ENCODE measurements at places on chromosomes 1 and 21.

DNA sequence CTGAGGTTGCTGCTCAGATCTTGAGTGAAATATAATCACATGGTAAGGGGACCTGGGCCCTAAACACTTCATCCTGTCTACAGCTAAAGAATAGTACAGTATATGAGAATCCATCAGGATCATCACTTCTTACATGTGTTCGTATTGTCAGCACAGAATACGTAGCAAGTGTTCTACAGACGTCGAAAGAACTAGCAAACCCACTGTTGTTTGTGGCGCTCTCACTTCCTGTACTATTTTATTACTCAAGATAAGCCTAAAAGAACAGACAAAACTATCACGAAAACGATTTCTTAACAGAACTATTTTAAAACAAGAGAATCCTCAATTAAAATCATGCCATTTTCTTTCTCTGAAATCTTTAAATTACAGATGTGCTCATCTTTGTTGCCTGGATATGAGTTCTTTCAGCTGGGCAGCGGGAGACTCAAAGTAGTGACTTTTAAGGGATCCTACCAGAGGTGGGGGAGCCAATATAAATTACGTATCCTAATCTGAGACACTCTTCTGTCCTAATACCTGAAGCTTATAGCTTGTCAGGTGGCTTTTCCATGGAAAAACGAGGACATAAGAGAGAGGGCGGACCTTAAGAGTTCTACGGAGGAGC, 724 bp downstream of the ST7L start:
- peaks cover 4% of the 10 kb centered on the region for H3K4me1 ChIP-seq
- peak; percentile 64 for DNase-seq
- no peaks in the 10 kb centered on the region for H3K27me3 ChIP-seq
- H3K4me3 ChIP-seq, result peak overlapping the region; percentile 97
- H3K36me3 ChIP-seq, result peaks cover 23% of the 10 kb centered on the region

DNA sequence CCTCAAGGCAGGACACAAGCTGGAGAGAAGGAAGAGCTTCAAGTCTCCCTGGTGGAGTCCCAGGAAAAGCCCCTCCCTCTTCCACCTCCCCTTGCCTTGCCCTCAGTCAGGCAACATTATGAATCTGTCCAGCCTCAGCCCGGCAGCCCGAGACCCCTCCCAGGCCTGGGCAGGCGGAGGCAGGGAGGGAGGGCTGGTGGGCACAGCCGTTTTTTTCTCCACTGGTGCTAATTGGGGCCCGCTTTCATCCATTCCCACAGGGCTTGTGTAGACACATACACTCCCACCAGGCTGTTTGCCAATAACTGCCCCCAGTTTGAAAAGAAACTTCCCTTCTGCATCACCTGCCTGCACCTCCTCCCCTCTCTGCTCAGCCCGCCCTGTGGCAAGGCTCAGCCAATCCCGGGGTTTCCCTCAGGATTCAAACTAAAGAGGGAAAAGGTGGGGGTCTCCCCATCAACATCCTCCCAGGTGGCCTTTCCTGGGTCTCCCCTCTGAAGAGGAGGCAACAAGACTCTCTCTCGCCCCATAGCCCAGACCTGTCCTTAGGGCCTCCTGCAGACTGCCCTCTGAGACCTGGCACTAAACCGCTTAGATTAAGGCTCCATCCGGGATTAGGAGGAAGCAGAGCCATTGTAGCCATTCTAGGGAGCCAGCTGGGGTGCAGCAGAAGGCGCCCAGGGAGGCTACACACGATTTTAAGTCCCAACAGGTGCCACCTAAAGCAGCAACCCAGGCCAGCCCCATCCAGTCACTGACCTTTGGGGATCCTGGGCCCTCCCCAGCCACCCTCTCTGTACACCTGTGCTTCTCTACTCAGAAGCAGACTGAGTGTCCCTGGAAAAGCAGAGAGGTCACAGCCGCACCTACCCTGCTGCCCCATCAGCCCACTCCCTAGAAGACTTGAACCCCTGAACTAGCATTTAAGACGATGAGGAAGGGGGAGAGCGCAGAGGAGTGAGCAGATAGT, 3.5 kb downstream of the IGSF9 start:
- H3K27ac ChIP-seq, result no peak overlapping the region
- peaks cover 8% of the 10 kb centered on the region for H3K4me1 ChIP-seq
- no peak for DNase-seq
- H3K36me3 ChIP-seq, result no peaks in the 10 kb centered on the region

DNA sequence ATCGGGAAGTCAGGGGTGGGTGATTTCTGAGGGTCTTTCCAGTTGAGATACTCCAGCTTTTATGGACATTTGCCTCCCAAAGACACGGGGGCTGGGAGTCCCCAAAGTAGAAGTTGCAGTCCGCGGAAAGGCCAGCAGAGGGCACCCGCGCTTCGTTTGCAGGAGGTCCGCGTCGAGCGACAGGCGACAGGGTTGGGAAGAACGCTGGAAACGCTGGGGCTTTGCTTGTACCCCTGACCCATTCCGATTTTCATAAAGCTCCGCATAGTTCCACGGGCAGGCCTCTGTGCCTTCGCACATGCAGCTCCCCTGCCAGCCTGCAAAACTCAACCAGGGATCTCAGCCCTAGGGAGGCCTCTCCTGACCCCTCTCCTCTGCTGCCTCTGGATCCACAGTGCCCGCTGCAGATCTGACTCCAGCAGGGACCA, 44.2 kb upstream of the LAPTM5 start:
- peak; percentile 68 for DNase-seq
- H3K27ac ChIP-seq, result no peak overlapping the region
- H3K4me1 ChIP-seq, result peaks cover 27% of the 10 kb centered on the region
- peaks cover 27% of the 10 kb centered on the region for H3K27me3 ChIP-seq

DNA sequence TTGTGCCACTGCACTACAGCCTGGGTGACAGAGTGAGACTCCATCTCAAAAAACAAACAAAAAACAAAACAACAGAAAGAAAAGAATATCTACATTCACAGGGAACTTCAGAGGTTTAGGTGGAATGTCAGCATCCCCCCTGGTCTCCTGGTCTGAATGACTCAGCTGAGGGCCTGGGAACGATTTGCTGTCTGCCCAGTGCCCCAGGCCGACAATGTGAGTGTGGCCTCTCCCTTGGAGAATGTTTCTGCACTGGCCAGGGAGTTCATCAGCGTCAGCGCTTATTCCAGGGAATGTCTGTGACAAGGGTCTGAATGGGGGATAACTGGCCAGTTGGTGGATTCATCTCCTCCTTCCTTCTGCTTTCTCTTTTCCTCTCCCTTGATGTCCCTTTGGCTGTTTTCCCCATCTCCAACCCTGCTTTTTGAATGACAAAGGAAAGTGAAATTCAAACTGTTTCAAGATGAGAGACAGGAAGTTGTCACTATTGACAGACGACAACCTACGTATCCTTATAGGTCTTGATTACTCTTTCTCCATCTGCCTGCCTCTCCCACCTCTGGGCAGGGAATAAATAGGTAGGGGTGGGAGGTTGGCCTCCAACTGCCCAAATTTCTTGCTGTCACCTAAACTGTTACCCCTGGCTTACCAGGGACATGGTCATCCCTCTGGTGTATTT, 213.1 kb downstream of the HHAT start:
- DNase-seq, result no peak
- peaks cover 2% of the 10 kb centered on the region for H3K36me3 ChIP-seq
- H3K27me3 ChIP-seq, result no peaks in the 10 kb centered on the region
- peaks cover 2% of the 10 kb centered on the region for H3K4me1 ChIP-seq

- H3K27ac ChIP-seq, result no peak overlapping the region
- no peaks in the 10 kb centered on the region for H3K27me3 ChIP-seq
- no peak for DNase-seq
- H3K4me1 ChIP-seq, result no peaks in the 10 kb centered on the region
- no peak overlapping the region for H3K4me3 ChIP-seq
These were observed 193.3 kb downstream of the EIF4G3 start for GRCh38 chr1:20983297-20983889.

DNA sequence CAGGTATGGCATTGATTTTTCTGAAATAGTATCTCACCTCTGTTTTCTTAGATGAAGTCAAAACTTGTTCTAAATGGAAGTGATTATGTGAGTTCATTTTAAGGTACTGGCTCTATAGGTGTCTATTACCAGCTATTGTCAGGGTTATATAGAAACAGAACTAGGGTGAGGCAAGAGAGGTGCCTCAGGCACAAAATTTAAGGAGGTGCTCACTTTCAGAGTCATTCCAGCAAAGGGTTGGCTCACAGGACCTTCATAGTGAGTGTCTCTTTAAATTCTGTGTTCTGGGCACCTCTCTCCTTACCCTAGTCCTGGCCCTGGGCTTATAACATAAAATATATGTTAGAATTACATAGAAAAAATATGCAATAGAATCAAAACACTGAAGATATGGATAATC, 49.3 kb downstream of the KIAA0319L start:
- H3K27me3 ChIP-seq, result no peaks in the 10 kb centered on the region
- H3K4me3 ChIP-seq, result no peak overlapping the region
- no peaks in the 10 kb centered on the region for H3K36me3 ChIP-seq
- no peak overlapping the region for H3K27ac ChIP-seq

DNA sequence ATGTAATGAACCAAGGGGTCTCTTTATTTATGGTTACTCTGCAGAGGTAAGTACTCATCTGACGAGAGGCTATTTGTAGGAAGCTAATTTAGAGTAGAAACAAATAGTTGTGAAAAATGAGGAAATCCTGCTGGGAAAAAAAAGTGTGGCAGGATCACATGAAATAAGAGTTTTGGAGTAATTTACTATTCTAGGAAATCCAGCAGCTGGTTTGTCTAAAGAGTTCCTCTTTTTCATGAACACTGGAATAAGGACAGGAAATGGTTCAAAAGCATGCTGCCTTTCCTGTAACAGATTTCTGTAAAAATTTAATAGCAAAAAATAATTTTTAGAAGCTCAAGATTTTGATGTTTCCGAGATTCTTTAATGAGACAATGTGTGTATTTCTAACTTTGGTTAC, 177.3 kb downstream of the CHRM3 start:
- no peaks in the 10 kb centered on the region for H3K27me3 ChIP-seq
- H3K36me3 ChIP-seq, result no peaks in the 10 kb centered on the region
- H3K27ac ChIP-seq, result no peak overlapping the region
- H3K4me3 ChIP-seq, result no peak overlapping the region
- H3K4me1 ChIP-seq, result no peaks in the 10 kb centered on the region

DNA sequence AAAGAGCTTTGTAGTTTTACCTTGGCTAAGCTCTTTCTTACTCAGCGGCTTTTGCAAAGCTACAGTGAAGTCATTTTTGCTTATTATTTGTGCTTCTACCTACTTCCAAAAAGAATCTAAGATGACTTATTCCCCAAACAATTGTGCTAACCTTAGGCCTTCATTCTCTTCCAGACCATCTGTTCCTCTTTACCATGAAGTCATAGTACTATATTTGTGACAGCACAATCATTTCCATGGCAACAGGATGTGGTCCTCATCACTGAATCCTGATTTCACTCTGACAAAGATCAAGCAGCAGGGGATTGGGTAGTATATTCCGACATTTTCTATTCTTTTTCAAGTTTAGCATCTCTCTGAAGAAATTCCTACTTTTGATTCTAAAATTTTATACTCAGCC, 24.8 kb upstream of the NMNAT2 start:
- no peaks in the 10 kb centered on the region for H3K4me1 ChIP-seq
- H3K36me3 ChIP-seq, result no peaks in the 10 kb centered on the region
- no peak overlapping the region for H3K27ac ChIP-seq
- DNase-seq, result no peak

DNA sequence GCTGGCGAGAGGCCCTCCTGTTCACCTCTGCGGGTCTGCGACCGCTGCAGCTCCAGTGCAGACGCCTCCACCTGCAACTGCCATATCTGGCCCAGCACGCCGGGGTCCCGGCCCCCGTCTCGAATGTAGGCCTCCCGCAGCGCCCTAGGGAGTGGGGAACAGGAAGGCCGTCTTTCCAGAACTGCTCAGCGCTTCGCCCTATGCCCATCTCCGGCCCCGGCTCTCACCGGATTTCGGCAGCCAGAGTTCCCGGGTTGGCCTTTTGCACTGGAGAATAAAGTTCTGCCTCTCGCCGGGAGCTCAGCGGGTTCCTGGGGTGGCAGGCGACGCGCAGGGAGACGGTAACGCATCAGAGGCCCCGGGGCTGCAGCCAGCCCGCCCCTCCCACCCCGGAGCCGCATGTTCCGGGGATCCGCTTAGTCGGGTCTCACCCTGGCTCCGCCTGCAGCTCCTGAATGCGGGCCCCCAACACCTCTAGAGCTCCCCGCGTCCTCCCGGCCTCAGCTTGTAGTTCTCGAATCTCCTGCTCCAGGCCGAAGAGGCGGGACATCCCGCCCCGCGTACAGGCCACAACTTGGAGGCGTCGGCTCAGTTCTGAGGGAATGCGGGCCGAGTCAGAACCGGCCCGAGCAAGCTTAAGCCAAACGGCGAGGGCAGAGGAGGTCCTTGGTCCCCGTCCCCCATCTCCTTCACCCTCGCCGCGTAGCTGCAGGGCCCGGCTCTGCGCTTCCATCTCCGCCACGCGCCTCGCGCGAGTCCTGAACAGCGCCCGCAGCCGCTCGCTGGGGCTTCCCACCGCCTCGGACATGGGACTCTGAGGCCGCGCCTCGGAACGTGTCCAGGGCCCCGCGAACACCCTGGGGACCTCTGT, 1.1 kb downstream of the CCDC17 start:
- no peaks in the 10 kb centered on the region for H3K4me1 ChIP-seq
- peaks cover 49% of the 10 kb centered on the region for H3K36me3 ChIP-seq
- peak overlapping the region; percentile 41 for H3K4me3 ChIP-seq
- DNase-seq, result no peak

- H3K27ac ChIP-seq, result no peak overlapping the region
- no peak for DNase-seq
- no peaks in the 10 kb centered on the region for H3K36me3 ChIP-seq
- H3K4me3 ChIP-seq, result no peak overlapping the region
- H3K4me1 ChIP-seq, result no peaks in the 10 kb centered on the region
These were observed 65.2 kb upstream of the RALGPS2 start for GRCh38 chr1:178659789-178660208.

GRCh38 chr1:48248356-48248755, 25.8 kb downstream of the SLC5A9 start:
- H3K4me1 ChIP-seq, result no peaks in the 10 kb centered on the region
- H3K36me3 ChIP-seq, result no peaks in the 10 kb centered on the region
- no peak overlapping the region for H3K27ac ChIP-seq
- no peak overlapping the region for H3K4me3 ChIP-seq
- no peaks in the 10 kb centered on the region for H3K27me3 ChIP-seq
- no peak for DNase-seq

- H3K4me1 ChIP-seq, result peaks cover 28% of the 10 kb centered on the region
- no peak overlapping the region for H3K4me3 ChIP-seq
- H3K36me3 ChIP-seq, result peaks cover 42% of the 10 kb centered on the region
- no peak overlapping the region for H3K27ac ChIP-seq
These were observed 42.2 kb downstream of the SLC37A1 start for GRCh38 chr21:42555756-42556438.

DNA sequence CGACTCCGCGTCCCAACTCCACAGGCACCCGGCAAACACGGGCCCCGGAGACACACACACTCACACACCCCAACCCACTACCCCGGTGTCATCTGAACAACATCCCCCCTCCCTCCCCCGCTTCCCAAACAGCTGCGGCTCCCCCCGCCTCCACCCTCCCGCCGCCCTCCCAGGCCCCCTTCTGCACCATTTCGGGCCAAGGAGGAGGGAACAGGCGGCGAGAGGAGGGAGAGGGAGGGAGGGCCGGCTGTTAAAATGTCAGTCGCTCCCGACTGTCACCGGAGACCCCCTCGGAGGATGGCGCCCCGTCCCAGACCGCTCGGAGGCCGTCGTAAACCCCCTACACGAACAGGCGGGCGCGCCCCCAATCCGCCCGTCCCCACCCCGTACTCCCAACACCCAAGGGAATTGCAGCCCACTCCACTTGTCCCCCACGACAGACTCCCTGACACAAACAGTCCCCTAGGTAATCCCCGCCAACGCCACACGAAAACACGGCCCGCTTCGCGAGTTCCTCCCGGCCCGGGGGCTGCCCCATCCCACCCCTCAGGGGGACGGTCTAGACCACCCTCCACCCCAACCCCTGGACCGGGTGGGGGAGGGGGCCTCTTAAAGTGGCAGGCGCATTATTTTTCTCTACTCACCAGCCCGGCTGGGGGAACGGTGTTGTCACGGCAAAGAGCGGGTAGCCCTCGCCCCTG, 583 bp downstream of the MEF2D start:
- H3K4me3 ChIP-seq, result peak overlapping the region; percentile 92
- peaks cover 56% of the 10 kb centered on the region for H3K4me1 ChIP-seq
- no peaks in the 10 kb centered on the region for H3K27me3 ChIP-seq
- H3K36me3 ChIP-seq, result peaks cover 4% of the 10 kb centered on the region
- DNase-seq, result peak; percentile 52
